Brain microvascular endothelial cell (primary cell): ENCODE measurements at places on chromosomes 1 and 21.

DNA sequence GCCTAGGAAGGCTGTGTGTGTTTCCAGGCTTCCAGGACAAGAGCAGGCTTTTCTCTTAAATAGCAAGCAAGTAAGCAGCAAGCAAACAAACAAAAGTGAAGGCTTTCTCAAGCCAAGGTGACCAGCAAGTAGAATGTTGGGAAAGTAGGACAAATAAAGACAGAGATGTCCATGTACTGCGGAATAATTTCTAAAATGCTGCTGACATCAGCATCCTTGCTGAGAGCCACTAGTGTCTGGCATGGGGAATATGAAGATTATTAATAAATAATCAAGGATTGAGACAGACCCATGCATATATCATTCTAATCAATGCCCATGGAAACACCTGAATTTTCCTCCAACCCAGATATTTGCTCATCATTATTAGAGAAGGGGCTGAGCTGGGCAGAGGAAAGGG is 6.4 kb upstream of the DYRK3 start:
- DNase-seq = no peak

DNA sequence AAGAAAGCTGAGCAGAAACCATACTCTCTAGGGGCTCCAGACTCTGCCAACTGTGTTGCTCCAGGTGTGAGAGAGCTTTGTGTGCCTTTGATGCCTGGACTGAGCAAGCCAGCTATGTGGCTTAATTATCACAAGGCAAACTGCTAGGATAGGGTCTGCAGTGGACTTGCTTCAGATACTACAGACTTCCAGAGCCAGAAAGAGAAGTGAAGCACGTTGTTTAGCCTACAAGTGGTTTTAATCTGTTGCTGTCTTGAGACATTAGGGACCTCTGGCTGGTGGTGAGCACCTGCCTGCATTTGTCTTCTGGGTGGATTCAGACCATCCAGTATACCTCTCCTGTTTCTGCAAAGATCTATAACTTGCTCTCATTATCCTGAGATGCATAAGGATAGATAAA is 353.4 kb upstream of the PLXNA2 start:
- DNase-seq = no peak

GRCh38 chr21:31262728-31263127 is 81.3 kb downstream of the TIAM1 start:
- no peak for DNase-seq

DNA sequence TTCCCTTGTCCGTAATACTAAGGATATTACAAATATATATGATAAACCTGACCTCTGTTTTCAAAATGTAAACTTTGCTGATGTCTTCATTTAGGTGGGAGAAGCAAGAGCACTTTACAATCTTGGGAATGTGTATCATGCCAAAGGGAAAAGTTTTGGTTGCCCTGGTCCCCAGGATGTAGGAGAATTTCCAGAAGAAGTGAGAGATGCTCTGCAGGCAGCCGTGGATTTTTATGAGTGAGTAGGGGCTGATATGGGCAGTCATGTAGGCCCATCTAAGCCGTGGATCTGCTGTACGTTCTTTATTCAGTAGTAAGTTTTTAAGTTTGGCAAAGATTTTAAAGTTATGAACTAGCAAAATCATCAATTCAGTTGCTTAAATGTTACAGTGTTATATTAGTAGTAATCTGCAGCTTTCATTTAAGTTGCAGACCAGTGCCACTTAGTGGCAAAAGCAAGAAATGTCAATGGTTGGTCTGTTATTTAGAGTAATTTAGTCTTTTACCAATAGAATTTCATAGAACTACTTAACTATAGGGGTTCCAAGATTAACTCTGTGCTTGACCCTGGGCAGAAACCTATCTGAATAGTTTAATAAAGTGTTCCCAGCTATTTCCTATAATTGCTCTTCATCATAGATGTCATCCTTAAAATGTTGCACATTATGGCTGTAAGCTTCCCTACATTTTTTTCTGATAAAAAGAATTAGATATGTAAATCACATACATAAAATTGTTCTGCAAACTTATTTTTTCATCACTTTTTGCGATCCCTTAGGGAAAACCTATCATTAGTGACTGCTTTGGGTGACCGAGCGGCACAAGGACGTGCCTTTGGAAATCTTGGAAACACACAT is 21.3 kb downstream of the GPSM2 start:
- DNase-seq = peak; percentile 62

DNA sequence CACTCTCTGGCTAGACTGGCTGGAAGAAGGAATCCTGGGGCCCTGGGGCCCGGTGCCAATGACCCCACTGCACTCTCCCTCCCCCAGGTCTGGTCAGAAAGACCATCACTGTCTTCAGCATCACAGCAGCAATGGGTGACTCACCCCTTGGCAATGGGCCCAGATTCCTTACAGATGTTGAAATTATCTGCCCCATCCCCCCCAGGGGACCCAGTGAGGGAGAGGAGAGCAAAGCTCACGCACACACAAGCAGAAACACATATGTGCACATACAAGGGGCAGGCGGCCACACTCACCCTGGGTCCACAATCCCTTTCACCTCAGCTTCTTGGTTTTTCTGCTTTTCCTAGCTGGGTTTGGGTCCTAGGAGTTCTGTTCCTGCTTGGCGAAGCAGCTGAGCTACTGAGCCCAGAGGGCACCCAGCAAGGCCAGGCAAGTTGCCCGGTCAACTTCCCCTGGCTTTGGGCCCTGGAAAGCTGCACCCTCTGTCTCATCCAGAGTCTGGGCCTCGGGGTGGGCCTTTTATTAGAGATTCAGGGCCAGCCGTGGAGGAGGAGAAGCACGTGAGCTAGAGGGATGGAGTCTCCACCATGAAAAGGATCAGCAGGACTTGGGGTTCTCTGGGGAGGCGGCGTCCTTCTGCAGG is 2.6 kb downstream of the COL16A1 start:
- peak; percentile 98 for DNase-seq

DNA sequence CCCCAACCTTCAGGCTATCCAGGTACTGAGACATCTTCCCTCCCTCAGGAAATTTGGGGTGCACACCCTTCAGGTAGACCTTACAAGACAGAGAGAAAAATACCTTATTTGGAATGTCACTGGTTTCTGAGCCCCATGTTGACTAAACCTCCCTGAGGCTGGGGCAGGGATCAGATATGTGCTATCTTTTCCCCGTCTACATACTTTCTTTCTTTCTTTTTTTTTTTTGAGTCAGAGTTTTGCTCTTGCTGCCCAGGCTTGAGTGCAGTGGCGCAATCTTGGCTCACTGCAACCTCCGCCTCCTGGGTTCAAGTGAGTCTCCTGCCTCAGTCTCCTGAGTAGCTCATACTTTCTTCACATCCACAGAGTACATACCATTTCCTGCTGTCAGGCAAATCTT is 1.6 kb downstream of the CYB5R1 start:
- no peak for DNase-seq

DNA sequence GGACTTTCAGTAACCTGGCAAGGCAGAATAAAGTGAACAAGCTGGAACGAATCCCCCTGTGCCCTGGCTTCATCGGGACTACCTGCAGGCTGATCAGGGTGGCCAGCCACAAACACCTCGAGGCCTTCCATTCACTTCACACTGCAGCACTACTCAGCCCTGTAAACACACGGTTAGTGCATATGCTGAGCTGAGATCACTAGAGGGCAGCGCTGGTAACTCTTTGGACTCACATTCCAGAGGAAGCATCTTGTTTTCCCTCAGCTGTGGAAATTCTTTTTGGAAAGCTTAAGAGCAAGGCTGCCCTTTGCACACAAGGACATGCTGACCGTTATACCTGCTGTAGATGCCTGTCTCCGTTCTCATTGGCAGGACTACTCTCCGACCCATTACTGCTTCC is 32.1 kb downstream of the PCSK9 start:
- DNase-seq = peak; percentile 67

DNA sequence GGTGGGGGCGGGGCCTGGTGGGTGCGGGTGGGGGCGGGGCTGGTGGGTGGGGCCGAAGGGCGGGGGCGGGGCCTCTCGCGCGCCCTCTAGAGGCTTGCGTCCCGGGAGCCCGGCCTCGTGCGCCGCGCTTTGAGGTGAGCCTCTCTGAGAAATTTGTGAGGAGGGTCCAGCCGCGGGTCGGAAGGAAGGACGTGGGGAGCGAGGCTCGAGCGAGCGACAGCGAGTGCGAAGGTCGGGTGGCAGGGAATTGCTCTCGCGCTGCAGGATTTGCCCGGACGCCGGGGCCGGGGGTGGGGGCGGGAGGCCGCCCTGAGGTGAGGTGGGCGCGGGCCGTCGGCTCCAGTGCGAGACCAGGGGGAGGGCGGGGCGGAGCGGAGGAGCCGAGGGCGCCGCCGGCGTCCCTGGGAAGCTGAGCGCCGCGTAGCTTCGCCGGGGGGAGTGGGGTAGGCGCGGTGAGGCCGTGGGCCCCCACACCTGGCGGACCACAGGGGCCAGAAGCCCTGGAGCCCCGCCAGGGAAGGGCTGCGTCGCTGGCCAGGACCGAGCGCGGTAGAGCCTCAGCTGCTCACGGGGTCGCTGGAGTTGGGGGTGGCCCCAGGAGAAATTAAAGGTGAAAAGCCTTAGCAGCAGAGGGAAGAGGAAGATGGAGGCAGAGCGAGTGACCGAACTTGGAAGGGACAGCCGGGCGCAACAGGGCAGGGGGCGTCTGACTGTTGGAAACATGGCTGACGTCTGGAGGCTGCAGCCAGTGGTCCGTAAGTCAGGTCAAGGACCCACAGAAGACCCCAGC is 754 bp upstream of the LSS start:
- no peak for DNase-seq

DNA sequence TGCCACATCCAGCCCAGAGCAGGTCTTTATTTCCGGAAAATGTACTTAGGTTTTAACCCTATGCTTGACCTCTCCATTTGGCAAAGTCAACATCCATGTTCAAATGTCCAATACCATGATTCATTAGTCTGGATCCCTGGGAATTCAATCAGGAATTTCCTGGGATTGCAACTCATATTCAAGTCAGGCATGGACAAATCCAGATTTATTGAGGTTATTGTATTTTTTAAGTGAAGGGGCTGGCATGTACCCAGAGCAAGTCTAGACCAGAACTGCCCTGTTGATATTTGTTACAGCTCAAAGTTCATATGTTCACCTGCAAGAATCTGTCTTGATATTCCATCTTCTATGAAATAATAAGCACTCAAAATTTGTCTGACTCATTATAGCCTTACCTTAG is 521.1 kb downstream of the ADGRL2 start:
- DNase-seq = no peak

GRCh38 chr1:54323324-54323739 is 82.9 kb downstream of the SSBP3 start:
- no peak for DNase-seq

DNA sequence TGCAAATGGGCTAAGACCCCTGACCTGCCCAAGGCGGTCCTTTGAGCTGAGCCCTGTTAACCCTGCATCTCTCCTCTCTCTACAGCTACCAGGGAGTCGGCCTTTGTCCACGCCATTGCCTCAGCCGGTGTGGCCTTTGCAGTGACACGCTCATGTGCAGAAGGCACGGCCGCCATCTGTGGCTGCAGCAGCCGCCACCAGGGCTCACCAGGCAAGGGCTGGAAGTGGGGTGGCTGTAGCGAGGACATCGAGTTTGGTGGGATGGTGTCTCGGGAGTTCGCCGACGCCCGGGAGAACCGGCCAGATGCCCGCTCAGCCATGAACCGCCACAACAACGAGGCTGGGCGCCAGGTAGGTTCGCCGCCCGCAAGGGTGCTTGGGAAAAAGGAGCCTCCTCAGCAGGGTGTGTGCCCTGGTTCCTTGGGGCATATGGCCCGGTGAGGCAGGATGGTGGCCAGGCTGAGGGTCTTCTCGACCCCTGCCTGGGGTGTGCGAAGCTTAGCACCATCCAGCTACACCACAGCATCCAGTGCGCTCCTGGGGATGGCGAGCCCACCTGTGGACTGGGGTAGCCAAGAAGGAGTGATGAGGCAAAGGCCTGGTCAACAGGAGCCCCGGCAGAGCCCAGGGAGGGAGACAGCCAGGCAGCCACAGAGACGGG is 31.8 kb upstream of the ARF1 start:
- DNase-seq = no peak

DNA sequence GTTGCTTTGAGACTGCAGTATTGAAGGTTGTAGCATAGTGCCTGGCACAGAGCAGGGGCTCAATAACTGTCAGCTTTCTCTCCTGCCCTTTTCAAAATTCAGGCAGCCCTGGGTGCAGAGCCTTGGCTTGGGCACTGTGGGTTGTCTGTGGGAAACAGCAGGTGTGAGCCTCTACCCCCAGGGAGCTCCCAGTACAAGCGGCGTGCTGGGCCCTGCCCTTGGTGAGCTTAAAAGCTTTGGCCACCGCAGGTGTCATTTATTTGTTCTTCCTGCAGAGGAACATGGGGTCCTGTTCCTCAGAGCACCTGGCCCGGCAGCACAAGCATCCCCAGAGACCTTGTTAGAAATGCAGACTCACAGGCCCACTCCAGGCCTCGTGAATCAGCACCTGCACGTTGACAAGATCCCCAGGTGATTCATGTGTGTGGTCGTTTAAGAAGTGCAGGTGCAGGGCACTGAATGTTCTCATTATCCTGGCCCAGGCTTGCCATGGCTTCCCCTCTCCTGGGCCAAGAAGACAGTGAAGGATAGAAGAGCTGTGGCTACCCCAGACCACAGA is 29.9 kb upstream of the IGSF21 start:
- no peak for DNase-seq

DNA sequence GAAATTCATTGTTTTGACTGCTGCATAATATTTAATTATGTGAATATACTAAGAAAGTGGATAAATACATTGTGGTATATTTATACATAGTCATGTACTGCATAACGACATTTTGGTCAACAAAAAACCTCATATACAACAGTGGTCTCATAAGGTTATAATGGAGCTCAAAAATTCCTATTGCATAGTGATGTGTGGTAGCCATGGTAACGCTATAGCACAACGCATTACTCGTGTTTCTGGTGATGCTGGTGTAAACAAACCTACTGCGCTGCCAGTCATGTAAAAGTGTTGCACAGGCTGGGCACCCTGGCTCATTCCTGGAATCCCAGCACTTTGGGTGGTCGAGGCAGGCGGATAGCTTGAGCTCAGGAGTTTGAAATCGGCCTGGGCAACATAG is 52.6 kb upstream of the NHLH2 start:
- DNase-seq = no peak

GRCh38 chr1:244336232-244336899 is 115.3 kb downstream of the ADSS2 start:
- no peak for DNase-seq

GRCh38 chr1:211610779-211611556 is 32.0 kb upstream of the SLC30A1 start:
- no peak for DNase-seq

- DNase-seq = no peak
Observed at GRCh38 chr1:194062962-194063361, 876.5 kb upstream of the B3GALT2 start.

- no peak for DNase-seq
Observed at GRCh38 chr21:16137106-16137505, 407.3 kb downstream of the USP25 start.

DNA sequence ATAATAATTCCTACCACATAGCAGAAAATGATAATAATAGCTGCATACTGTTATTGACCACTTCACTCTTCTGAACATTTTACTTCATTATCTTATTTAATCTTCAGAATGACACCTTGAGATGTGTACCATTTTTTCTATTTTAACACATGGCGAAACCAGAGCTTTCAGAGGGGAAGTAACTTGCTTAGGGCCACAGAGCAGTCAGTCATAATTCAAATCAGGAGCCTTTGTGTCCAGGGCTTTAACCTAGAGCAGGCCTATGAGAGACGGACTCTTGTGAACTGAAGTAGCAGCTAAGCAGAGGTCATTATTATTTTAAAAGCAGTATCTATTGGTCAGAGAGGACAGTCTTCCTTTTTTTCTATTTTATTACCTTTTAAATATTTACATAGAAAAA is 114.0 kb downstream of the ROR1 start:
- no peak for DNase-seq
